AG10803 (cell line): ENCODE measurements at places on chromosomes 12 and 14.

DNA sequence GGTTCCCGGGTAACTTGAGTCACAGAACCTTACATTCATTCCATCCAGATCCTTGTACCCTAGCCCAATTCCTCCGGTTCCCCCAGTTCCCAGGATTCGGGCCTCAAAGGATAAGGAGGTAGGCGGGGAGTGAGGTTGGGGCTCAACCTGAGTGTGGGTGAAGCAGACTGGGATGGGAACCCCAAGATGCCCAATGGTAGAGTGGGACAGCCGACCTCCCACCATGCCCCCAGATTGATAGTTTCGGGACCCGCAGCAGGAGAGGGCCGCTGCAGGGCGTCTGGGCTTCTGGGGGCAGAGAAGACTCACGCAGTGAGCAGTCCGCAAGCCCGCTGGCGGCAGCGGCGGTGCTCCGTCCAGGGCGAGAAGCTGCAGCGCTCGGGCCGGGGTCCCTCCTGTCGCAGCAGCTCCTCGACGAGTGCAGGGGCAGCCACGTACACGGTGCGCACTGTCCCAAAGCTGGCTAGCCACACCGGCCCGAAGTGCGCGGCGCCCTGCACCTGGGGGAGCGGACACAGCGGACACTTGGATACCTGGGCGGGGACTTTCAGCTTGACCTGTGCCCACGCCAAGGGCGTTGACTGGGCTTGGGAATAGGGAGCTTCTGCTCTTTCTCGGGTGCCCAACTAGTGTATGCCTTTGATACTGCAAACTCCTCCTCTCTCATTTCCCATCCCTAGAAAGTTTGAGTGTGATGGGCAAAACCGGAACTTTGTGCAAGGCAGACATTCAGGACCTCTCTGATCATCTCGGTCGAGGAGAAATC lies 997 bp downstream of the CYP27B1 start:
- no peak for DNase-seq

DNA sequence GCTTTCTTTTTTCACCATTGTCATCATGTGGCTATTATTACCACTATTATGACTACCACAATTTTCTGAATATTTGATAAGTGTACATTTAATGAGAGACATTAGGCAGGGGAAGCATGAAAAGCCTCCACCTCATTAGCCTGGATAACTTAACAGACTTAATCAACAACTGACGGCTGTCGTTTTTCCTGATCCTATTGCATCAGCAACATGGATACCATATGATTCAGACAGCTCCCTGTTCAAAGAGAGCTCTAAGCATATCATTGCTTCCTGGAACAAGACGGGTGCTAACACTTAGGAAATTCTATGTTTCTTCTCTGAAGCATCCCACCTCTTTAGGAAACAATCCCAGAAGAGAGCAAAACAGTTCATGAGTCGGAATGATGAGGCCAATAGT lies 765.2 kb downstream of the NOVA1 start:
- DNase-seq, result no peak

GRCh38 chr12:28180786-28181185 lies 9.5 kb upstream of the CCDC91 start:
- DNase-seq, result peak; percentile 14

GRCh38 chr12:2309647-2310046 lies 256.9 kb downstream of the CACNA1C start:
- DNase-seq, result no peak

DNA sequence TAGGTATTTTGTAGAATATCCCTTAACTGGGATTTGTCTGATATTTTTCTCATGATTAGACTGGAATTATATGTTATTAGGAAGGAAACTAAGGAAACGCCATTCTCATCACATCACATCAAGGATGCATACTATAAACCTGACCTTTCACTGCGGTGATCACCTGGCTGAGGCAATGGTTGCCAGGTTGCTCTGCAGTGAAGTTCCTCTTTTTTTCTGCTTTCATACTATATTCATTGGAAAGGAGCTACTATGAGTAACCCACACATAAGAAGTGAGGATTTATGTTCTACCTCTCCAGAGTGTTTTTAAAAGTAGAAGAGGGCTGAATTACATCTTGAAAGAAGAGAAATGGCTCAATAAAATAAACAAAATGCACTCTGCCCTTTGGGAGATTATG lies 31.0 kb upstream of the GRIP1 start:
- no peak for DNase-seq

- no peak for DNase-seq
Measured at GRCh38 chr14:56745097-56745496, 65.2 kb downstream of the OTX2 start.

DNA sequence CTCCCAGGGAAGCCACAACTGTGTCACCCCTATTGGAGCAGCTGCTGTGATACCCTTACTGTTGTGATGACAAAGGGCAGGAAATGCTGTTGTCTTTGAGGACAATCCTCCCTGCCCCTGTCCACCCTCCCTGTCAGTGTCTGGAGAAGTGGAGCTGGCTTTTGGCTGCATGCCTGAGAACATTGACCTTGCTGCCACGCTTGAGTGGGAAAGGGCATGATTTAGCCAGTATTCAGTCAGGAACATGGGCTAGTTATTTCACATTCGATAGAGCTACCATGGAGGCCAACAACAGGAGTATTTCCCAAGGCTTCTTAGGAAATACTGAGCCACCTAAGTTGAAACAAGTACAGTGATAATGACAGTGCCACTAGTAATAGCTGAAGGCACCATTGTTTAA lies 59.4 kb downstream of the MYRFL start:
- no peak for DNase-seq

- DNase-seq, result peak; percentile 77
Measured at GRCh38 chr12:77402716-77403115, 337.3 kb upstream of the E2F7 start.

DNA sequence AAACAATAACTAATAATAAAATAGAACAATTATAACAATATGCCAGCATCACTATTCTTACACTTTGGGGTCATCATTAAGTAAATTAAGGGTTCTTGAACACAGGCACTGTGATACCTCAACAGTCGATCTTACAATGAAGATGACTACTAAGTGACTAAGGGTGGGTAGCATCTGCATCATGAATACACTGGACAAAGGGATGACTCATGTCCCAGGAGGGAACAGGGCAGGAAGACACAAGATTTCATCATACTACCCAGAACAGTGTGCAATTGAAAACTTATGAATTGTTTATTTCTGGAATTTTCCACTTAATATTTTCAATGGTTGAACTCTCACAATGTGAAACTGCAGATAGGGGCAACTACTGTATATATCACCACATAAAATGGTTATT lies 19.7 kb downstream of the TSPAN19 start:
- DNase-seq, result peak; percentile 95

- DNase-seq, result no peak
Measured at GRCh38 chr14:91890291-91890749, 23.0 kb upstream of the TC2N start.

GRCh38 chr12:111827907-111828306 lies 14.1 kb upstream of the MAPKAPK5 start:
- DNase-seq, result no peak

GRCh38 chr12:123150275-123150743 lies 581 bp downstream of the PITPNM2 start:
- no peak for DNase-seq

- DNase-seq, result no peak
Measured at GRCh38 chr12:132259364-132259871, 70.0 kb downstream of the GALNT9 start.

DNA sequence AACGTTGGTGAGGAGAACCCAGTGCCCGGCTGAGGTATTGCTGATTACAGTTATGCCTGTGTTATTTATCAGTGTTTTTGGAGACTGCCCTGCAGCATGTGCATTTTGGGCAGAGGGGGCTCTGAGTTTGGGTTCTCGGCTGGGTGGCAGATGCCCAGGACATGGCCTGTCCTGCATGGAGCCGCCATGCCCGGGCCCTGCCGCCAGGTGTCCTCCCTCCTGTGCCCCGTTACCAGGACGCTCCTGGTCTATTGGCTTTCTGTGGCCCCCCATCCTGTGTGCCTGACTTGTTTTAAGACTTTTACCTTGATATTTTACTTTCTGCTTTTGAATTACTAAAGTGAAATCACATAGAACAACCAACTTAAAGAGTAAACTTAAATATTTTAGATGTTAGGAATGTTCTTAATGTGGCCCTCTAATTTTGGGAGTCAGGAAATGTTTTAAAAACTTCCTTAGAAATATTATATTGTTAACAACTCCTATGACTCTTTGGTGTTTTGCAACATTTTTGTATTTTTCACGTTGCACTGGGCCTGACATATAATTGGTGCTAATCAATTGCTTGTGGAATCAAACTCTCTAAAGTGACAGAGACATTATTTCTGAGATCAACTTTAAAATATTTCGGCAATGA lies 51.8 kb downstream of the PRIMA1 start:
- DNase-seq, result no peak
